PC-3 (cell line): ENCODE measurements at places on chromosomes 16 and 17. TPM values are rescaled to one million over a fixed set of nuclear protein-coding genes. Genes with fewer than 3 reads are reported as not detected.

DNA sequence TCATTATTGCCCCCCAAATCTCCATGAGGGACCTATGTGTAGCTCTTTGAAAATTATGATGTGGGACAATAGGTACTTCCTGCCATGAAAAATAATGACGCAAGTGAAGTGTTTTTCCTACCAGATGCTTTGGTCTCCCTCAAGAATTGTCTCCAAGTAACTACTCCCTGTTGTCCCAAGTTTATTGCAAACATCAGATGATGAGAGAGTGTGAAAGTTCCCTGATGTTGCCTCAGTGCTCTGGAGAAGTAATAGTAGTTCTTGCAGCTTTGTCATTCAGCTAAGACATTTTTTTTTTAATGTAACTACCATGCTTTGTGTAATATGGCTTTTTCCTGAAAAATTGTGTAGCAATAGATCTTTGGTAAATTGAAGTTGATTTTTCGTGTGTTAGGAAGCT is 20.1 kb downstream of the LPCAT2 start:
- no peak for DNase-seq

The CUEDC1 gene
- 31.6 and 53.4 TPM in 2 replicates for total RNA-seq

GRCh38 chr17:3440451-3440850 is 6.8 kb upstream of the OR1E2 start:
- no peak for DNase-seq

- DNase-seq, result no peak
Measured at GRCh38 chr17:49746791-49747490, 17.0 kb downstream of the FAM117A start.

The FN3K gene
- 8.4 and 14.7 TPM in 2 replicates for total RNA-seq

The DHRS7C gene
- not detected in 2 replicates for total RNA-seq

The CDH5 gene
- total RNA-seq, result not detected in 2 replicates

The TNFRSF13B gene
- total RNA-seq, result not detected in 2 replicates
